ENCODE measurements at places on chromosomes 6 and 20.
A peak's percentile ranks its signal among the peaks of the same experiment; 100 is the strongest.

- no peaks in the 10 kb centered on the region for H3K36me3 ChIP-seq
- H3K27me3 ChIP-seq, result no peaks in the 10 kb centered on the region
- peak within 1 kb of the TSS; percentile 60 for H3K4me3 ChIP-seq
- no peaks in the 10 kb centered on the region for H3K4me1 ChIP-seq
Observed at GRCh38 chr6:111087106-111087835, at the start of gene SLC16A10. Gene SLC16A10 (plus strand): TSS chr6:111087503. CDS start chr6:111087753, 250 bp downstream.

DNA sequence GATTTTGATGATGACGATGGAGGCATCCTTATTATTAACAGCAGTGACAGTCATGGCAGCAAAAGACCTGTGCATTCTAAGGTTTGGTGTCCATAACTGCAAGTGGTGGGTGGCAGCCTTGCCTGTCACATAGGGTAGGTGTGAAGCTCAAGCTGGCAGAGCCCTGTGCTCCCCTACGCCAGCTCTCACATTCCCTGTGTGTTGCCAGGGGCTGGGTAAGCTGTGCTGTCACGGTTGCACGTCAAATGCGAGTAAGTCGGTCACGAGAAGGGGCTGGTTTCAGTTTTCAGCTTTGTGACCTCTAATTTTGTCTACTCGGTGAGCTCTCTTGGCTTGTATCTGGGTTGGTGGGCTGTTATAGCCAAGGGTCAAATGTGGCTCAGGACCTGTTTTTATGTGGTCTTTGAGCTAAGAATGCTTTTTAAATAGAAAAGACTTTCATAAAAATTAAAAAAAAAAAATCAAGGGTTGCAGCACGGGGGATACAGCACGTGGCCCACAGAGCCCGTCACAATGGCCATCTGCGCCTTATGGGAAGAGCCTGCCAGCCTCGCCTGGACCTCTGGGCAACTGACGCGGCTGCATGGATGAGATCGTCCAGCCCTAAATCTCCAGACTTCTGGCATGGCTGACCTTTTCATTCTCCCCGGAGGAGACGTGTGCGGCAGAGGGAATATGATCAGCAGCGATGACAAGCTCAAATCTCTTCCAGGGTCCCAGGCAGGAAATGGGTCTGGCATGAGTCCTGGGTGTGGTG is 148.5 kb downstream of the PHACTR3 start:
- no peak for DNase-seq
- H3K4me1 ChIP-seq, result no peaks in the 10 kb centered on the region
- H3K27me3 ChIP-seq, result no peaks in the 10 kb centered on the region
- H3K27ac ChIP-seq, result no peak overlapping the region

DNA sequence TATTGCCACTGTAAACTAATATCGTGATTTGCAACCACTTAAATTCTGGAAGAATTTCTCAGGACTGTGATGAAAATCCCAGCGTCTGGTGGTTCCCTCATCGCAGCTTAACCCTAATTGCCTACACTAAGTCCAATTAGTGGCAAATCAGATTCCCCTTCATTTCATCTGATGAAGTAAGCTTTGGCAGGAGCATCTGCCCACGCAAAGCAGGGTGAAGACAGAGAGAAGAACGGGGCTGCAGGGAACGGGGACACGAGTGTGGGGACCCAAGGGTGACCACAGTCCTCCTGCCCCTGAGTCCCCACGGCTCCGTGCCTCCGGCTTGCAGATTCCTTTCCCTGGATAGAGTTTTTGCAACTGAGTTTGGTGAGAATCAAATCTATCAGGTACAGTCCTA is 159.5 kb downstream of the LY86 start:
- no peak for DNase-seq
- no peaks in the 10 kb centered on the region for H3K36me3 ChIP-seq
- no peak overlapping the region for H3K4me3 ChIP-seq

DNA sequence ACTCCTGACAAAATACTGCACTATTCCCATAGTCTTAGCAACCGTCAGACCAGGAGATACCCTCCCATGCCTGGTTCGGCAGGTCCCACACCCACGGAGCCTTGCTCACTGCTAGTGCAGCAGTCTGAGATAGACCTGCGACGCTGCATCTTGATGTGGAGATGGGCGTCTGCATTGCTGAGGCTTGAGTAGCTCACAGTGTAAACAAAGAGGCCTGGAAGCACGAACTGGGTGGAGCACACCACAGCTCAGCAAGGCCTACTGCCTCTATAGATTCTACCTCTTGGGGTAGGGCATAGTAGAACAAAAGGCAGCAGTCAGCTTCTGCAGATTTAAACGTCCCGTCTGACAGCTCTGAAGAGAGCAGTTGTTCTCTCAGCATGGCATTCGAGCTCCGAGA is 25.4 kb downstream of the TMEM244 start:
- H3K27ac ChIP-seq, result no peak overlapping the region
- H3K27me3 ChIP-seq, result no peaks in the 10 kb centered on the region
- DNase-seq, result no peak

GRCh38 chr20:37209661-37210314 is 30.4 kb upstream of the MROH8 start:
- no peaks in the 10 kb centered on the region for H3K36me3 ChIP-seq
- no peaks in the 10 kb centered on the region for H3K4me1 ChIP-seq
- no peak overlapping the region for H3K27ac ChIP-seq
- H3K4me3 ChIP-seq, result no peak overlapping the region
- H3K27me3 ChIP-seq, result no peaks in the 10 kb centered on the region
- DNase-seq, result no peak

- no peak for DNase-seq
- no peak overlapping the region for H3K4me3 ChIP-seq
- no peaks in the 10 kb centered on the region for H3K36me3 ChIP-seq
- H3K27me3 ChIP-seq, result no peaks in the 10 kb centered on the region
Observed at GRCh38 chr6:79783670-79784394, 152.7 kb downstream of the SH3BGRL2 start.

GRCh38 chr6:109325400-109325801 is 56.9 kb downstream of the CD164 start:
- H3K27me3 ChIP-seq, result no peaks in the 10 kb centered on the region
- no peak overlapping the region for H3K27ac ChIP-seq

DNA sequence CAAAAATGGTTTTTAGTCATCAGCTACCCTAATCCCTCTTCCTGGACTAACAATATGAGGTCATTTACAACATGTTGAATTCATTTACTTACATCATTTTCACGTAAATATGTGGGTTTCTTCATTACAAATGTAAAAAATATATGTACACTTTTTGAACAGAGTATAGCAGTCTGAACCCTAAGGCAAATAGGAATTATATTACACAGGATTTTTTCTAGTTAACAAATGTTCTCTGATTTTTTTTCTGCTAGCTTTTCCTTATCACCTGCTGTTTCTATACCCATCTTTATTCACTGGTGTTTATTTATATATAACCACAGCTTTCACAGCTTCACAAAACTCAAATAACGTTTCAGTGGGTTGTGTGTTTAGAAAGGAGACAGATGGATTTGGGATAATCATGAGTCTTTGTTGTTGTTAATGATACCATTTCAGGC is 21.0 kb upstream of the CD2AP start:
- H3K27me3 ChIP-seq, result no peaks in the 10 kb centered on the region
- no peak for DNase-seq
- no peak overlapping the region for H3K27ac ChIP-seq
- no peak overlapping the region for H3K4me3 ChIP-seq
- no peaks in the 10 kb centered on the region for H3K36me3 ChIP-seq

GRCh38 chr20:44324343-44324742 is 12.5 kb upstream of the R3HDML start:
- H3K4me3 ChIP-seq, result no peak overlapping the region
- no peaks in the 10 kb centered on the region for H3K36me3 ChIP-seq
- H3K27ac ChIP-seq, result no peak overlapping the region
- H3K27me3 ChIP-seq, result no peaks in the 10 kb centered on the region
- no peak for DNase-seq

- H3K4me1 ChIP-seq, result no peaks in the 10 kb centered on the region
- no peaks in the 10 kb centered on the region for H3K27me3 ChIP-seq
- no peak for DNase-seq
Observed at GRCh38 chr6:63554782-63555181, 17.5 kb upstream of the LOC128125822 start.

DNA sequence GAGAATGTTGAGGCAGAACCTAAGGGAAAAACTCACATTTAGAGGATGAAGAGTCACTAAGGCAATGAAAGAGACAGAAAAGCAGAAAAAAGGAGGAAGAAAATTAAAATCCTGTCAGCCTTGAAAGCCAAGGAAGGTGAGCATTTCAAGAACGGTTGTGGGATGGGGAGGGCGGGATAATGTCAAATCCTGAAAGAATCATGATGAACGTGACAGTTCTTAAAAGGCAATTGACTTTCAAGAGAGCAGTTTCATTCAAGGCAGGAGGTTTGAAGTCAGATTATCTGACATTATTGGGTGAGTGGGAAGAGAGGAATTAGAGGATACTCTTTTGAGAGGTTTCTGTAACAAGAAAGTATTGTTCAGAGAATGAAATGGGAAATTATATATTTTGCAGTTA is 284.5 kb downstream of the ADGRB3 start:
- no peak overlapping the region for H3K27ac ChIP-seq
- H3K4me3 ChIP-seq, result no peak overlapping the region
- H3K4me1 ChIP-seq, result no peaks in the 10 kb centered on the region
- no peaks in the 10 kb centered on the region for H3K27me3 ChIP-seq
- no peaks in the 10 kb centered on the region for H3K36me3 ChIP-seq

DNA sequence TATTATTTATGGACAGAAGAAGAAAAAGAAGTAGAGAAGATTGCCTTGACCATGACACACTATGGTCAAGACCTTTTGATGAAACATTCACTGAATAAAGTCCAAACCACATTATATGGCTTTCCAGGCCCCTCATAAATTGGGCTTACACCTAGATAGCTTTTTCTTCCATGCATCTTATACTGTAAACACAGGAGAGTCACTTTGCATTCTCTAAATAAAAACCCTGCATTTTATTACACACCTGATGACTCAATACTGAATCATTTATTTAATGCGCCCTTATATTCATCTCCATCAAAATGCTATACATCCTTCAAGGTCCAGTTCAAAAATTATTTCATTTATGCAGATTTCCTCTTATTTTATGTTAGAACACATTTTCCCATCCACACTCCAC is 78.0 kb downstream of the COL21A1 start:
- no peak for DNase-seq
- H3K4me1 ChIP-seq, result no peaks in the 10 kb centered on the region
- no peaks in the 10 kb centered on the region for H3K27me3 ChIP-seq
- no peak overlapping the region for H3K27ac ChIP-seq
- H3K36me3 ChIP-seq, result no peaks in the 10 kb centered on the region
- H3K4me3 ChIP-seq, result no peak overlapping the region

GRCh38 chr6:42947950-42948349 is 12.6 kb upstream of the GNMT start:
- H3K4me1 ChIP-seq, result no peaks in the 10 kb centered on the region
- DNase-seq, result no peak
- H3K36me3 ChIP-seq, result no peaks in the 10 kb centered on the region

GRCh38 chr20:45303586-45304463 is 2.8 kb upstream of the RBPJL start:
- no peak for DNase-seq
- H3K4me3 ChIP-seq, result no peak overlapping the region
- no peaks in the 10 kb centered on the region for H3K4me1 ChIP-seq

DNA sequence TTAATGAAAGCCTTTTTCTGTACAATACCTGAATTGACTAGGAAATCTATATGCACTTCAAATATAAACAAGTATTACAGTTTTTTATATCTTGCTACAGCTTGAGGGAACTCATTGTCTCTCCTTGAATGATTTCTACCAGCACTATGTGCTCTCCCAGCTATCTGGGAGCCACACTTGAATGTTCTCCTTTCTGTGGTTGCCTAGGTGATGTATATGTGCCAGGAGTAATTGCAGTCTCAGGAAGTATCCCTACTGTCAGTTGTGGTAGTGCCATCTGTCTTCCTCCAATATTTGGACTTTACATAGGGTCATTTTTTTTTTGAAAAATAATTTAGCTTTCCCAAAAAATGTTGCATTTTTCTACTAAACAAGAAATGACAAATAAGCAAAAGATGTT is 288.0 kb upstream of the PLCB4 start:
- H3K27ac ChIP-seq, result no peak overlapping the region
- no peaks in the 10 kb centered on the region for H3K4me1 ChIP-seq
- no peaks in the 10 kb centered on the region for H3K27me3 ChIP-seq
- DNase-seq, result no peak
- no peaks in the 10 kb centered on the region for H3K36me3 ChIP-seq

DNA sequence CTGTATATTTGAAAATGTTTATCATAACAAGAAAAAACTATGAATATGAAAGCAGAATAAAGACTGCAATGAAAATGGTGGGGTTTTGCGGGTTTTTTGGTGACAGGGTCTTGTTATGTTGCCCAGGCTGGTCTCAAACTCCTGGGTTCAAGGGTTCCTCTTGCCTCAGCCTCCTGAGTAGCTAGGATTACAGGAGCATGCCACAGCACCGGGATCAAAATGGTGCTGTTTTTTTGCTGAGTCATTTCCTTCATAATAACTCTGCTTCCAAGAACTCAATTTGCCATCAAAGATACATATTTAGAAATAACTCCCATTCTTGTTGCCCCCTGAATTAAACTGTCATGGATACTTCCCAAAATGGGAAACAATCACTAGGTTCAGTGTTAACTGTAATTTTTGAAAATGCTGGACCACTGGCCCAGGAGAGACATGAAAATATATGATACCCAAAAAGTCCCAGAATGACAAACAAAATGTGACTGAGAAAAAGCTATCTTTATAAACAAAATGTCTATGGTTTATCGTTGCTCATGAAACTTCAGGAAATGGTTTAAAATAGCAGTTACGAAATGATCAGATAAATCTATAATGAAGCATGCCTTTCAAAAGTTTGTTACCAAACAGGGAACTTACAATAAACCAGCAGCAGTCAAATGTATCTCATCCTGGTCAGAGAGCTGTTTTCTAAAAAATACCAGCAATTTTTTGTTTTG is 32.2 kb downstream of the ILRUN start:
- no peaks in the 10 kb centered on the region for H3K4me1 ChIP-seq
- H3K27ac ChIP-seq, result peak overlapping the region; percentile 49
- no peaks in the 10 kb centered on the region for H3K36me3 ChIP-seq
- peak overlapping the region; percentile 1 for H3K4me3 ChIP-seq
- no peak for DNase-seq

- H3K27ac ChIP-seq, result no peak overlapping the region
Observed at GRCh38 chr6:4403828-4404227, 268.5 kb upstream of the ECI2 start.
